ENCODE measurements at places on chromosomes 1 and 21.

DNA sequence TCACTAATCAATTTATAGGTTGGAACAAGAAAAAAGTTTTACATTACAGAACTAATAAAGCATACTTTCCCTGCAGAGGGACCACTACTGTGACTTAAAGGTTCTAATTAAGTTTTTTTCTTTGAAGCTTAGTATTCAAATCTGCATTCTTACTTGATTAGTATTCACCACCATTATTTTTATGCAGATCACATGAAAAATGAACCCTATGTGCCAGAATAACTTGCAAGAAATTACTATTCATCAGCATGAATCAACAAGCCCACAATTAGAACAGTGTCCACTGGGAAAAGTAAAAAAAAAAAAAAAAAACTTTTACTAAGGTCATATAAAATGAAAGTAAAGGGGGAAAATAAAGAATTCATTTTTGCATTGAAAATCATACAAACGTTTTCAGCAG is 90.8 kb downstream of the SMYD3 start:
- no peak for DNase-seq

DNA sequence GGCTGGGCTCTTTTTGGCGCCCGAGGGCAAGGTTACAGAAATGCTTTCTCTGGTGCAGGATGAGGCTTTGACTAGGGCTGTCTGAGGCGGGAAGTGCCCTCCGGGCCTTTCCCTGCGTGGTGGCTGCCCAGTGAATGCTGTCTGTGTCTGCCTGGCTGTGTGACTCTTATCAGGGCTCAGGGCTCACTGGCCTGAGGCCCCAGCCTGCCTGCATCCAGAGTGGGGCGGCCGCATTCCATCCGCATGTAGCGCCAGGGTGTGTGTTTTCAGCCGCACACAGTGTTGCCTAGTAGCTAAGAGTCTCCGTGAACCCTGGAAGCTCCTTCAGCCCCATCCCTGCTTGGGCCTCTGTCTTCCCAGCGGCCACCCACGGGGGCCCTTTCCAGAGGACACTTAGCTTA is 59.1 kb downstream of the FAAP20 start:
- DNase-seq: no peak

- DNase-seq: no peak
These were observed 63.9 kb upstream of the GRHL3 start for GRCh38 chr1:24255226-24255625.

GRCh38 chr1:28853093-28853742 is 41.2 kb downstream of the OPRD1 start:
- DNase-seq: no peak

DNA sequence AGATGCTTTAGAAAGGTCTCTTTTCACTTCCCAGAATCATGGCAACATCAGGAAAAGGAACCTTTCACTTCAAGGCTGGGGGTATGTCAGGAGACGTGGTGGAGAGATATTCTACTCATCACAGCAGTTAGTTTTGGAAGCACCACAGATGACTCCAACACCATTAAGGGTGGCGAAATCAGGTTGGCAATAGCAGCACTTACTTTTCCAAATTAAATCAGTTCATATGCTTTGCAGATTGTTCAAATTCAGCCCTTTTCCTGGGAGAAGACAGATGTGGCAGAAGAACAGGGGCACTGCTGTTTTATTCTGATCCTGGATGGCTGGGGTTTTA is 79.0 kb downstream of the RUNX1 start:
- DNase-seq: no peak

GRCh38 chr1:48105165-48105564 is 108.0 kb upstream of the TRABD2B start:
- DNase-seq: no peak

DNA sequence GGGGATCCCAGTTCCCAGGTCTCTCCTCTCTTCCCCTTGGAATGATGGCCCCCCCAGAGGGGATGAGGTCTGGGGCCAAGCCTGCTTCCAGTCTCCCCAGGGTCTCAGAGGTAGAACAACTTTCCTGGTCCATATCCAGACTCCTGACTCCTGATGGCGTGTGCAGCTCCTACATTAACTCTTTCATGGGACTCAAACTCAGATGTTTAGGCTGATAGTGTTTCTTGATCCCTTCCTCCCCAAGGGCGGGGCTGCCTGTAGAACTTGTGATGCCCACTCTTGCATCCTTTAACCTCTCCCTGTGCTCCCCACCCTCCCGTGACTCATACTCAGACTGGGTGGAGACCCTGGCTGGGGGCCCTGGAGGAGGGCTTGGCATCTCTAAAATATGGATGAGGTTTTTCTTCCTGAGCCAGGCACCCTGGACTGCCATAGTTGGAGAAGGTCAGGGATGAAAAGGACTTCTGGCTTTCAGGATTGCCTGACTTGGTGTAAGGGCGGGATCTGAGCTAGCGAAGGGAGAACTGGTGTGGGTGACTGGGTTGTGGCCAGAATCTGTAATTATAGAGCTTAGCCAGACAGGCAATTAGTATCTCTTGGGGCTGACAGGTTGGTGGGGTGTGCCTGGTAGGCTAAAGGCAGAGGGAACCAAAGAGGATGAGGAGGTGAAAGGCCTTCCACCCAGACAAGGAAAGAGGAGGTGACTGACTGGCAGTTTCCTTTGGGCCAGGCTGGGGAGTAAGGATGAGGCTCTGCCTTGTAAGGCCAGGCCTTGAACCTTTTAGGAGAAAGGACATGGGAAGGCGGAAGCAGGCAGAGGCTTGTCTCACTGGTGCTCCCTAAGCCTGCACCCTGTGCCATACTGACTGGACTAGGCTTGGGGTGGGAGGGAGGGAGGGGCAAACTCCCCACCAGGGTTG is 1.5 kb downstream of the ATP8B2 start:
- DNase-seq: no peak

DNA sequence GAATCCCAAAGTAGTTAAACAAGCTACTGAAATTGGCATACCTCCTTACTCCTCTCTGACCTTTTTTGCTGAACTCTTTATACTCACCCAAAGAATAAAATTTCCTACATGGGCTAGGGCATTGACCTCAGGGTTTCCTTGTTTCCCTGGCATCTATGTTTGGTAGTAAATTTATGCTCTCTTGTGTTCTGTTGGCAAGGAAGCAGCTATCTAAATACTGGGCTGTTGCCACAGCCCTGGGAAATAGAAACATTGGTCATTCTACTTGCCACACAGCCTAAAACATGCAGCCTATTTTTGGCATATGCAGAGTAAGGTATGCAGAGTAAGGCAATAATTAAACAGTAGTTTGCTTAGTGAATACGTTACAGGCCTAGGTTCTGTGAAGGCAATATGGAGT is 351.4 kb downstream of the HLX start:
- no peak for DNase-seq

DNA sequence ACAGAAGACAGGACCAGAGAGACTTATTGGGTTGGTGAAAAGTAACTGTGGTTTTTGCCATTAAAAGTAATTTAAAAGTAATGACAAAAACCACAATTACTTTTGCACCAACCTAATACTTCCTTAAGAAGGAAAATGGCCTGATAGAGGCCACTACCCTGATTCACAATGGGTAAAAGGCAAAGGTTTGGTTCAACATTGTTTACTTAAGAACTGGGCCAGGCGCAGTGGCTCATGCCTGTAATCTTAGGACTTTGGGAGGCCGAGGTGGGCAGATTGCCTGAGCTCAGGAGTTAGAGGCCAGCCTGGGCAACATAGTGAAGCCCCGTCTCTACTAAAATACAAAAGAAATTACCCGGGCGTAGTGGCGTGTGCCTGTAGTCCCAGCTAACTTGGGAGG is 48.2 kb upstream of the RCOR3 start:
- no peak for DNase-seq

- DNase-seq: no peak
These were observed 1.0 kb upstream of the CRTC2 start for GRCh38 chr1:153959454-153959853.

DNA sequence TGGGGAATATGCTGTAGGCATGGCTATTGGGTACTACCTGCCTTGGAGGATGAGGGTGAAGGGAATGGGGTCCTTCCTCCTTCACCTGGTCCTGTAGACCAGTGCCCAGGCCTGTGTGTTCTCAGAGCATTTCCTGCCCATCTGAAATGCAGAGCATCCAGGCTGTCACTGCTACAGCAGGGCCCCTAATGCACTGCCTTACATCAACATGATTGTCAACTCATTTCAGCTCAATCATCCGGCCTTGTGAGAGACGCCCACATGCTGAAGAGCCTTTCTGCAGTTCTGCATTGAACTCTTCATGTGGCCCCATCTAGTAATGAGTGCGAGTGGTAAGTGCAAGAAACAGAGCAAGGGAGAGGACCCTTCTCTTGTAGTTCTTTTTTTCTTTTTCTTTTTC is 39.8 kb upstream of the SRP9 start:
- no peak for DNase-seq

- DNase-seq: no peak
These were observed 28.5 kb upstream of the RLF start for GRCh38 chr1:40132383-40133311.

GRCh38 chr1:165852871-165853270 is 25.5 kb downstream of the UCK2 start:
- no peak for DNase-seq

DNA sequence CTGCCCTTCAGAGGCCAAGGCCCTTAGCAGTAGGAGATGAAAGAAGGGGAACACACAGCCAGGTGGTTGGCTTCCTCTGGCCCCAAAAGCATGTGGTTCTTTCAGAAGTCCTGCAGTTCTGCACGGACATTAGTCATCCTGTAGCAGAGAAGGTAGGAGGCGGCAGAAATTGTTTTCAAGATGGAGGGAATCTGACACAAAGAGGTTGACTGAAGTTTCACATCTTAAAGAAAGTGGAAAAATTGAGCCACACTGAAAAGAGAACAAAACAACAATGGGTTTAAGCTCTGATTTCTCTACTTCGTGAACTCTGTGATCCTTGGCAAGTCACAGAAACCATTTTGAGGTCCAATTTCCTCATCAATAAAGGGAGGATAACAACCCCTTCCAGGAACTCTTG is 125.3 kb upstream of the DNAH14 start:
- DNase-seq: no peak

GRCh38 chr1:153678519-153679336 is at the start of gene NPR1:
TSS of gene NPR1 (plus strand) at chr1:153678688. CDS start at chr1:153679109, 421 bp downstream.
- peak; percentile 18 for DNase-seq

- no peak for DNase-seq
These were observed 3.8 kb upstream of the CA6 start for GRCh38 chr1:8941906-8942305.

DNA sequence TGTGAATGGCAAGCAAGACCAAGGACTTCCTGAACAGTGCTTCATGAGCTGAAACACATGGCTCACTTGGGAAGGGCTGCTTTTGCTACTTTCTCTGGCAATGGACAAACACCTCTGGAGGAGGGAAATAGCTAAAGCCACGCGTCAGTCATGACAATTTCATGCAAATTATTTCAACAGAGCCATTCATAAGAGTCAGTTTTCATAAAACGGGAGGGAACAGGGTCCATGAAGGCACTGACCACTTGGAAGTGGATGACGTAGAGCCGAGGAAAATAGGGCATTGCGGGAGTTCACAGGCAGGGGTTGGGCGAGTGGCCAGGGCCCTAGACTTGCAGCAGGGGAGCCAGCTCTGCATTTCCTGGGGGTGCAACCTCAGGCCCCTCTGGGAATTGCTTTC is 43.9 kb downstream of the SDC3 start:
- no peak for DNase-seq

DNA sequence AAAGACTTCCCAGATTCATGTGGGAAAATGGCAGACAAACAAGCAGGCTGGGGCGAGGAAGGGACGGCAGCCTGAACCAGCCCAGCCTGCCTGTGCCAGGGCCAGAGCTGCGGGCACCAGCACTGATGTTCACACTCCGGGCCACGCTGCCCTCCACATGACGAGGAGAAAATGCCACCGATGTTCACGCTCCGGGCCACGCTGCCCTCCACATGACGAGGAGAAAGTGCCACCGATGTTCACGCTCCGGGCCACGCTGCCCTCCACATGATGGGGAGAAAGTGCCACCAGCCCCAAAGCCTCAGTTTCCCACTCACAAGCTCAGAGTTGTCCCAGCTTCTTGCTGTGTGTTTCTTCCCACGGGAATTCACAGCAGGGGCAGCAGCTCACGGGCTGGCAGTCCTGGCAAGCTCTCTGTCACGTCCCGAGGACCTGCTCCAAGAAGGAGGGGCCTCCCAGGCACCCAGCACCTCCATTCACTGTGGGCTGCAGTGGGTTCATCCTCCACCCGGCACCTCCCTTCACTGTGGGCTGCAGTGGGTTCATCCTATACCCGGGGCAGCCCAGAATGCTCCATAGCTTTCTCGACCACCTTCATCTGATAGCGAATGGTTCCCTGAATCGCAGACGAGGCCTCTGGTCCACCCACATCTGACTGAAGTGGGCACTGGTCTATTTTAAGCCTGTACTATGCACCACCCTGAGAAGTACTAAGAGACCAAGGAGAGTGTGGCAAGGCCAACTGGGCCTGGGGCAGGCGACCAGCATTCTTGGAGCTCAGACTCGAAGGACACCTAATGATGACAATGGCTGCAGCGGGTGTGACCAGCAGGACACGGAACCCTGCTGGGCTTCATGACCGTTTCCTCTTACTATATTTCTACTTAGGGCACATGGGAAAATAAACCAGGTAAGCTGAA is 108.8 kb downstream of the NPHP4 start:
- no peak for DNase-seq

DNA sequence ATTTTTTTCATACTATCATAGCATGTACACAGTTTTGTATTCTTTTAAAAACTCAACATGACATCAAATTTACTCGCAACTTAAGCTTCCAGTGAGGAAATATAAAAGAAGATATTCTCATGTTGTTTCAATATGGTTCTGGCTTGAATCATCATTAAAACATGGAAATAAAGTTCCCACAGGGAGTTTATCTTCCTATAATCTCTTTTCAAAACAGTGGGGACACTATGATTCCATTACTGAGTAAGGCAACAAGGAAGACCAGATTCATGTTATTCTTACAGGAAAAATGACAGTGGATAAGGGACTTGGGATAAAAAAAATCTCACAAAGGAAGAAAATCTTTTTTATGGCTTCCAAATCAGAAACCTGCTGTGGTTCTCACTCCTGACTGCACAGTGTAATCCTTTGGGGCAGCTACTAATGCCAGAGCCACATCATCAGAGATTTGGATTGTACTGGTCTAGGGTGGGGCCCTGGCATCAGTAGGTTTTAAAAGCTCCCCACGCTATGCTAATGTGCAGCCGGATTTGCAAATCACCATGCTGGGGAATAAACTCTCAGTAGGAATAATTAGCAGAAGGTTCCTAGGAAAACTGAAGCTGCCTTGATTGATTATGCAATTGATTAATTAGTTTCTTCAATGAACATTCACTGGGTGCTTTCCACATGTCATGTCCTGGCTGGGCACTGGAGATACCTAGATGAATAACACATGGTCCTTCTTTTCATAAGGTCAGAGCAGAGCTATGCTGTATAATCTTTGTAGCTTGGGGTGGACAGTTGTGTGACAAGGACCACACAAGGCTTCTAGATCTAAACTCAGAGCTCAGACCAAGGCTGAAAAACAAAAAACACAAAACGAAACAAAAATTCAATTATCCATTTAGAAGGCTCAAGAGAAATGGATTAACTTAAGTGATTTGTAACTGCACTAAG is 71.1 kb upstream of the C8B start:
- DNase-seq: no peak

DNA sequence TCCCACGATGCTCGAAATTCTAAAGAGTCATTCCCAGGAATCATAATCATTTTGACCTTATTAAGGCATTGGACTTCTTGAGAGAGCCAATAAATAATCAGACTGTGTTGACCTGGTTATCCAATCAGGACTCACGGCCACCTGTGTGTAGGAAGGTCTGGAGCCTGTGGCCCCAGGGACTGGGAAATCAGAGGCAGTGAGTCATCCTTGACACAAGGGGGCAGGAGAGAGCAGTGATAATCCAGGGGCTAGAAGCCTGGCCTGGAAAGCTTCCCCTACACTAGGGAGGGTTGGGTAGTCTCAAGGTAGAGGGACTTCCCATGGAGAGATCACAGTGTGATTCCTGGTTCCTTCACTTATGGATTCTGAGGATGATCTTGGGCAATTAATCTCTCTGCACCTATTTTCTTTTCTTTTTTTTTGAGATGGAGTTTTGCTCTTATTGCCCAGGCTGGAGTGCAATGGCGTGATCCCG is 4.7 kb downstream of the MR1 start:
- DNase-seq: peak; percentile 52

Data from activated CD4-positive, alpha-beta T cell treated with anti-CD3 and anti-CD28 coated beads for 4 hours (primary cell).